ENCODE measurements at places on chromosomes 1 and 21.

- no peak for DNase-seq
Observed at GRCh38 chr21:44437696-44438431, 17.4 kb upstream of the LRRC3 start.

DNA sequence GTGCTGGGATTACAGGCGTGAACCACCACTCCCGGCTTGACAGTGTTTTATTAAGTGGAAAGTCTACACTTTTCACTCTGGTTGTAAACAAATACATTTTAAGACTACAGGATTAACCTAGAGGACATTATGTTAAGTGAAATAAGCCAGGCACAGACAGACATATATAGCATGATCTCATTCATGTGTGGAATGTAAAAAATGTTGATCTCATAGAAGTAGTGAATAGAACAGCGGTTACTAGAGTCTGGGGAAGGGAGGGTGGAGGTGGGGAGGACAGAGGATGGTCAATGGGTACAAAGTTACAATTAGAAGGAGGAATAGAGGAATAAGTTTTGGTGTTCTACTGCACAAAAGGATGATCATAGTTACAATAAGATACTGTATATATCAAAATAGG is 16.9 kb downstream of the CTH start:
- DNase-seq, result no peak

GRCh38 chr1:16981269-16981849 is 939 bp upstream of the MFAP2 start:
- DNase-seq, result no peak

DNA sequence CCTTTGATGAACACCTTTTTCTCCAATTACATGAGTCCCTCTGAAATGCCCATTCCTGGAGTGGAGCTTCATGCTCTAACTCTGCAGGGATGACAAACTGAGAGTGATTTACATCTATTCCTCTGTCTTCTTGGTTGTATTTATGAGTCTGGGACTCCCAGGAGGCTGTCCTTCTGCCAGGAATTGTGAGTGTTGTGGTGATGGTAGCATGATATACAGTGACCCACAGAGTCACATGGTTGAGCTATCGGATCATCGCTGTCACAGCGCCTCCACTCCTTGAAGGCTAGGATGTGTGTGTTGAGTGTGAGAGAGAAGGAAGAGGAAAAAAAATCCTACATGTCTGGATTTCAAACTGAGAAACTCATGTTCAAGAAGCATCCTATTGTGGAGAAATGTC is 163.4 kb upstream of the CACNA1E start:
- DNase-seq, result no peak

- no peak for DNase-seq
Observed at GRCh38 chr1:177932123-177932522, 37.7 kb downstream of the SEC16B start.

DNA sequence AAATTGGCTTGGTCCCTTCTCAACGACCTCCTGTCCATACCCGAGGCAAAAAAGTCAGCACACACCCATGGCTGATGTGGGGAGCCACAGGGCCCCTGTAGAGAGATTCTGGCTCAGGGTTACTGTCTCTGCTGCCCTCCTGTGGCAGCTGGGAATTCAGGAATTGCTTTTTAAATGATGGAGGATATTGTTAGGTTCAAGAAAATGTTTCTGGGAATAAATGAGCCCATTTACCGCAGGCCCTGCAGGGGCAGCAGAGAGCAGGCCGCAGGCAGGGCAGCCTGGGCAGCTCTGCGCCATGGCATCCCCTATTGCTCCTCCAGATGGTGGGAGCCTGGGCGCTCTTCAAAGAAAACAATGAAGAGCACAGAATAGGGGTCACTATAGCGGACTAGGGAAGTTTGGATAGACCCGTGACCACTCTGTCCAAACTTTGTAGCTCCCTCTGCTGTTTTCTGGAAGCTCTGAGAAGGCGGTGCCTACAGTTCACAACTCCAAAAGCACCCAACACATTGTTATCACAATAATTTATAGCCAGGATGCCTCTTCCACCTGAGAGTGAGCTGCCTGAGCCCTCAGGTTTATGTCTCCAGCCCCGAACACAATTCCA is 201.1 kb downstream of the BACH1 start:
- DNase-seq, result no peak

Data from substantia nigra (tissue), 51 donors.